ENCODE measurements at places on chromosomes 6 and 20.

- DNase-seq, result no peak
Observed at GRCh38 chr6:34615574-34616226, 59.6 kb upstream of the SPDEF start.

DNA sequence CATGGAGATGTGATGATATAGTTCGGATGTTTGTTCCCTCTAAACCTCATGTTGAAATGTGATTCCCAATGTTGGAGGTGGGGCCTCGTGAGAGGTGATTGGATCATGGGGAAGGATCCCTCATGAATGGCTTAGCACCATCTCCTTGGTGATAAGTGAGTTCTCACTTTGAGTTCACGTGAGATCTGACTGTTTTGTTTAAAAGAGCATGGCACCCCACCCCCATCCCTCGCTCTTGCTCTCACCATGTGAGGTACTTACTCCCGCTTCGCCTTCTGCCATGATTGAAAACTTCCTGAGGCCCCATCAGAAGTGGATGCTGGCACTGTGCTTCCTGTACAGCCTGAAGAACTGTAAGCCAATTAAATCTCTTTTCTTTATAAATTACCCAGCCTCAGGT is 10.9 kb downstream of the SLC32A1 start:
- DNase-seq, result no peak

DNA sequence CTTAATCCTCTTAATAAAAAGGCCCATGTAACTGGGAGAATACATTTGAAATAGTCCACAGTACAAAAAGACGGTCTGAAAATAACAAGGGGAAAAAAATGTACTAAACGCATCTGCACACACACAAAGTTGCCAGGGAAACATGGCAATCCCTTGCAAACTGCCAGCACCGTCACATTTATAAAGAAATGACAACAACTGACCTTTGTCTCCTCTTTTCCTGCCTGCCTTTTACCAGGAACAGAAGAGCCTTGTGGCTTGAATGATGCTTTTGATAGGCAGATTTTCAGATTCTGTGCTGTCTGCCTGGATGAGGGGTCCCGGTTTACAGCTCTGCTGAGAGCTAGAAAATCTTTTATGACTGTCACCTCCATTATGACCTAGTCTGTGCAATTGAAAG is 308.6 kb upstream of the ZFP64 start:
- no peak for DNase-seq

- DNase-seq, result no peak
Observed at GRCh38 chr6:155372256-155372655, 58.0 kb upstream of the TFB1M start.

GRCh38 chr20:18020931-18021330 is 36.8 kb downstream of the OVOL2 start:
- no peak for DNase-seq

DNA sequence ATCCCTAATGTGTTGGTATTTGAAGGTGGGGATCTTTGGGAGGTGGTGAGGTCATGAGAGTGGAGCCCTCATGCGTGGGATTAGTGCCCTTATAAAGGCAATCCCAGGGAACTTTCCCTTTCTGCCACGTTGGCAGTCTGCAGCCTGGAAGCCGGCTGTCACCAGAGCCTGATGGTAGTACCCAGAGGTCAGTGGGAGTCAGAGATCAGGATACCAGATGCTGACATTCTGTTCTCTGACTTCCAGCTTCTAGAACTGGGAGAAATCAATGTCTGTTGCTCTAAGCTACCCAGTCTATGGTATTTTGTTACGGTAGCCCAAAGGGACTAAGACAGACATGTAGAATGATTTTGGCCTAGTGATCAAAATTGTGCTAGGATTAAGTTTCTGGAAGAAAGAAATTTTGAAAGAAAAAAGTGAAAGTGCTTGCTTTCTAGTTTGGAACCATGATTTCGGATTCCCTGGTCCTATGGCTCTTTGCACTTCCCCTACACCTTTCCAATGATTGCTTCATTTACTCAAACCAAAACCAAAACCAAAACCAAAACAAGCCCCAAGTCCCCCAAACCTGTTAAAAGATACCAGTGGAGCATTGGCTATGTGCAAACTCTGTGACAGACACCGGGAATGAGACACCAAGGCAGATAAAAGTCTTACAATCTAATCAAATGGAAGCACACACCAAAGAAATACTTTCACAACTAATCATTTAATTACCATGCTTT is 173.7 kb upstream of the ZNF217 start:
- DNase-seq, result no peak

- no peak for DNase-seq
Observed at GRCh38 chr6:166221040-166221439, 53.4 kb upstream of the TBXT start.

GRCh38 chr6:31972709-31973350 is 892 bp upstream of the DXO start:
- no peak for DNase-seq

GRCh38 chr6:22322103-22323030 is 25.5 kb upstream of the PRL start:
- peak; percentile 37 for DNase-seq

GRCh38 chr6:143368426-143368825 is 82.1 kb downstream of the ADAT2 start:
- DNase-seq, result no peak

- DNase-seq, result no peak
Observed at GRCh38 chr6:81694855-81695254, 57.6 kb downstream of the TENT5A start.

DNA sequence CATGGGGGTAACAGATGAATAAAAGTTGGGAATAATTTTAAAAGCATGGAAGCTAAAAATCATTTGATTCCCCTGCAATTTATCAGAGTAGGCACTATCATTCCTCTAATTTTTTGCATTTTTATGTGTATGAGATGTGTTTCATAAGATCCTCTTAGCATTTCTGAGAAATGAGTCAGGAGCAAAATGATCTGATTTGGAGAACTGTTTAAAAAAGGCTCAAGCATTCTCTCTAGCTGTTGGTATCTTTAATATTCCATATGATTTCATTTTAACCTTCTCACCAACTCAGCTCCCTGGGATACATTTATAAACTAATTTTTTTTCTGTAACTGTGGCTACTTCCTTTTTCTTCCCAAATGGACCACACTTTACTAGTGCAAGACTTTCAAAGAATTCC is 60.9 kb downstream of the MCHR2 start:
- no peak for DNase-seq

Data from right kidney (tissue), 9 donors.